ENCODE measurements at places on chromosomes 3 and 15.

GRCh38 chr3:53072653-53073552 lies 27.0 kb upstream of the SFMBT1 start:
- DNase-seq = peak; percentile 73

GRCh38 chr3:114958930-114959329 lies 188.2 kb downstream of the ZBTB20 start:
- no peak for DNase-seq

DNA sequence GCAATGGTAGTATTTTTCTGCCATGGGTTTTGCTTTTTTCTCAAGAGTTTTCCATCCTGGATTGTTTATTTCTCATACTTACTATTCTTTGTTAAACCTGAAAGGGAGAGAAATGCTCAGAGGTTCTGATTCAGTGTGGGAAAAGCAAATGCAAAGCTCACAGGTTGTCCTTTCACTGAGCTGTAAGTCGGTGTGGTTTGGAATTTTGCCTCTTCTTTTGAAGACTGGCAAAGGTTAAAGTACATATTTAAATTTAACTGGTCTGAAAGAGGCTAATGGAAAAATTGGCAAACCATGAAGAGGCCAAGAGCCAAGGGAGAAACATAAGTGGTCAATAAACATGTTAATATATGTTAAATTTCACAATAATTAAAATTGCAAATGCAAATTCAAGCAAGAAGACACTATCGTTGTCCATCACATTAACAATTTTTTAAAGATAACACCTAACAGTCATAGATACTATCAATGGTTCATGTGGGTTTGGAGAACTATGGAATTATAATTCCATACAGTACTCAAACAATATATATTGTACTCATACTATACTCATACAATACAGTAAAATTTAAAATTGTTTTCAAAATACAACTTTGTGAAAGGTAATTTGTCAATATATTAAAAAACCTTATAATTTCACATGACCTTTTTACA lies 246.8 kb upstream of the STT3B start:
- no peak for DNase-seq

- DNase-seq = no peak
Measured at GRCh38 chr3:171056528-171056927, 30.0 kb upstream of the SLC2A2 start.

- no peak for DNase-seq
Measured at GRCh38 chr3:39121621-39122020, 14.1 kb downstream of the TTC21A start.

DNA sequence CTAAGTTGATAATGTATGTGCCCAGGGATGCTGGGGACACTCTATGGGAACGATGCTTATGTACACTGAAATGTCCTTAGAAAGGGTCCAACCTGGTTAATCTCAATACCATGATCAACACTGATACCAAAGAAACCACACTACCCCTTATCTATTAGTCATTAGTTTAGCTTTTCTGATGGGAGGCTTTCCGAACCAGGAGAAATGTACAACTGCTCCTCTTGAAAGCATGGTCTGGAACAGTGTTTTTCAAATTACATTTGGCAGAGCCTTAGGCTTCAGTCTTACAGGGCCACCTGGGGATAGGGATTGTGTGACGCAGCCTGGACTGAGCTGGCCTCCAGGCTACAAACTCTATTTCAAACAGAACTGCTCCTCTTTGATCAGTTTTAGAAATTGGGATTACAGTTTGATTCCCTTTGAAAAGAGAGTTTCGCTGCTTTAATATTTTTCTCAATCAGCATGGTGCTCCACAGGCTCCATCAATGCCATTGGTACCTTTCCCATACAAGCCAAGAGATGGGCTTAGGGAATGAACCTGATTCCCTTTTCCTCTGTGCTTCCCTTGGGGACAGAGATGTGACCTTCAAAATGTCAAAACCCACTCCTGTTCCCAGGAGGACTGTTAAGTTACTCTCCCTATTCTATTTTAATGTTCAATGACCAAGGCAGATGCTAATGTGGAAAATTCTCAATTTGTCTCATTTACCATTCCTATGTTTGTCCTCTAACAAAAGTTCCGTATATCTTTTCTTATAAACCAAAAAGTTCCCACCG lies 296.0 kb upstream of the ADAMTS9 start:
- DNase-seq = no peak

GRCh38 chr15:72155003-72155621 lies 36.9 kb downstream of the SENP8 start:
- DNase-seq = peak; percentile 82

DNA sequence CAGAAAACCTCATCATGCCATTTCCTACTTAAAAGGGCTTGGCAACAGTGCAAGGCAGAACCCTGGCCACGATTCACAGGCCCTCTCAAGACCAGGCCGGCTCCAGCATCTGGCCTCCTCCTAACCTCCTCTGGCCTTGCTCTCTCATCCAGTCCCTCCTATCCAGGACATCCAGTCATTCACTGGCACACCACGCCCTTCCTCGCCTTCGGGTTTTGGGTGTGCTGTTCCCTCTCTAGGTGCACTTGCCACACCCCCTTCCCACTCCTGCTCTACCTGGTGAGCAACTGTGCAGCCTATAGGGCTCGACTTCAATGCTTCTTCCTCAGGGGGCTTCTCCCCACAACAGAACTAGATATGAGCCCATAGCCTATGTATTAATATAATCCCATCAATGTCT lies 317.1 kb downstream of the ARRDC4 start:
- DNase-seq = no peak

DNA sequence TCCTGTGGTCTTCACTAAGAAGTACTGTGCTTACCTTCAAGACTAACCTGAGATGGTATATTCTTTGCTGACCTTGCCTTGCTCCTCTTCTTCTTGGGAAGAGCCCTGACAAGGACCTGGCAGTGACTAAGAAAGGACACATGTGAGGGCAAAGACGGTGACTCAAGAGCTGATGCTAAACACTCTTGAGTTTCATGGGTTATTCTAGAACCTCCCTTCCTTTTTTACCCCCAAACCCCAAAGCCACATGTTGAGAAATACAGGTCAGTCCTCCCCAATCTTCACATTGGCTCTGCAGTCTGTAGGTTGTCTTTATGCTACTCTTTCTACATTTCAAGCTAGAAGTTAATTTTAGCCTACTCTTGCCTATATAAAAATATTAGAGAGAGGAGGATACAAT lies 200.6 kb downstream of the SEMA6D start:
- DNase-seq = no peak

GRCh38 chr3:52774901-52775864 lies 2.2 kb upstream of the ITIH1 start:
- DNase-seq = no peak

DNA sequence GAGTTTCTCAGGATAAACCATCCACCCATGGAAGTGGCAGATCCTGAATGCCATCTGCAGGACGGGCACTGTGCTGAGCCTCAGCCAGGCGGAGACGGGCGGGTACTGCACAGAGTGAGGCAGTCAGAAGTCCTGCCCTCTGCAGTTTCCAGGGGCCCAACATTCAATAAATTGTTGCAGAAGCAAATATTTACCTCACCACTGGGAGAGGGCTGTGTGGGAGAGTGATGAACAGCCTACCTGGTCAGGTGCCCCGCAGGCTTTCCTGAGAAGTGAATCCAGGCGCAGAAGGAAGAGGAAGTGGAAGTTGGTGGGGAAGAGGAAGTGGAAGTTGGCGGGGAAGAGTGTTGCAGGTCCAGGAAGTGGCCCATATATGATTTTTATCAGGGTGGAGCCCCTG lies 100.8 kb downstream of the SLCO3A1 start:
- no peak for DNase-seq

DNA sequence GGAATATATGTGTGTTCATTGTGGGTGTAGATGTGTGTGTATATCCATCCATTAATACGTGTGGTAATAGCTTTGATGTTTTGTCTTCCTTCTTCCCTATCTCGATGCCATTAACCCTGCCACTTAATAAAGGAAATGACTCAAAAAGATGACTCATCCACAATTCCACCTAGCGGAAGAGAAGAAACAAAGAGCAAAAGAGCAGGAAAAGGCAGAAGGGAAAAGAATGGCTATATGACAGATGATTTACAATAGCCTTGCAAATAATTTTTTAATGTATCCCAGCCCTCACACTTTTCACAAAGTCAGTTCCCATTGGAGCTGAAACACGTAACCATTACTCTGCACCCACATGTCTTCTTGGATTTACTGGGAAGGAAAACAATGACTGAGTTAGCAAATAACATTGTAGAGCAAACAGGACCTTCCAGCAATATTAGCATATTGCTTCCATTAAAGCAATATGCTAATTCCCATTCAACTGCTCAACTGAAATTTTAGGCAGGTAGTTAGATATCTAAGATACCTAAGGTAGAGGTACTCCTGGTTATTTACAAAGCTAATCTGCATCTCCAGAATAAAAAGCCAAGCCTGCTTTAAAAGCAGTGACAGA lies 197.2 kb downstream of the KCNAB1 start:
- no peak for DNase-seq

- DNase-seq = no peak
Measured at GRCh38 chr3:45861043-45861719, 19.3 kb upstream of the LZTFL1 start.

DNA sequence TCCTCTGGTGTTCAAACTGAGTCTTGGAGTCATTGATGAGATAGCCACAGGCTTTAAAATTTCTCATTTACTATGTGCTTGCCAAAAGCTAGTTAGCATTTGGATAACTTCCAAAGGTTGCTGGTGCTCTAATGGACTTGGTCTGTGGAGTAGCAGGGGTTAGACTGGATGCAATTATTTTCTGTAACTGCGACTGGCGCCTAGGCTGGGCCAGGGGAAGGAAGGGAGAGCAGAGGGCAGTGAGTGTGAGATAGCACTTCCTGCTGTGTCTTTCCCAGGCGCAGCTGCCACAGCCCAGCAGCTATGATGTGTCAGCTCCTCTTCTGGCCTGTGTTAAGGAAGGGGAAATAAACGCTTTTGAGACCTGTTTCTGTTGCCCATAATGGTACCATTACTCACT lies 98.6 kb downstream of the MYRIP start:
- no peak for DNase-seq

DNA sequence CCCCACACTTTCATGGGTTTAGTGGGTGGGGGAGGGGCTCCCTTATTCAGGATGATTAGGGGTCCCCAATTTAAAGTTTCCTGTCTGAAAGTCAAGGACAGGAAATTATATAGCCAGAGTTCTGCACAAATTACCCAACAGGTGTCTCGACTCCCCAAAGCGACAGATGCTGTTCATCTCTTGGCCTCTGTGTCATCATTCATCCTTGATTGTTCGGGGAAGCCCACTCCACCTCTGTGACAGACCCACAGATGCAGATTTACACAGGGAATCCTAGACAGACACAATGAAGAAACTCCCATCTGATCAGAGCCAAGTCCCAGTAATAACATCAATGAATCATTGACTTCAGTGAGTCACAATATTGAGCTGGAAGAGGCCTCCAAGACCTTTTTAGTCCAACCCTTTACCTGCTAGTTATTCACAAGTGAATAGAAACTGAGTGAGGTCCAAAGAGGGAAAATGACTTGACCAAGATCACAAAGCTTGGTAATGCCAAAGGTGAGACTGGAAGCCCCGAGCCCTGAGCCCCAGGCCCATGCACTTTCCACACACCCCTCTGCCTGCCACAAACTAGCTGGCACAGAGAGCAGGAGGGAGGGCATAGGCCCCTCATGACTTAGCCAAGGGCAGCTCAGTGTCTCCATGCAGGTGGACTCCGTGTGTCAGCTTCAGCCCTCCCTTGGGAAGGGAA lies 7.9 kb upstream of the SRP14 start:
- no peak for DNase-seq

DNA sequence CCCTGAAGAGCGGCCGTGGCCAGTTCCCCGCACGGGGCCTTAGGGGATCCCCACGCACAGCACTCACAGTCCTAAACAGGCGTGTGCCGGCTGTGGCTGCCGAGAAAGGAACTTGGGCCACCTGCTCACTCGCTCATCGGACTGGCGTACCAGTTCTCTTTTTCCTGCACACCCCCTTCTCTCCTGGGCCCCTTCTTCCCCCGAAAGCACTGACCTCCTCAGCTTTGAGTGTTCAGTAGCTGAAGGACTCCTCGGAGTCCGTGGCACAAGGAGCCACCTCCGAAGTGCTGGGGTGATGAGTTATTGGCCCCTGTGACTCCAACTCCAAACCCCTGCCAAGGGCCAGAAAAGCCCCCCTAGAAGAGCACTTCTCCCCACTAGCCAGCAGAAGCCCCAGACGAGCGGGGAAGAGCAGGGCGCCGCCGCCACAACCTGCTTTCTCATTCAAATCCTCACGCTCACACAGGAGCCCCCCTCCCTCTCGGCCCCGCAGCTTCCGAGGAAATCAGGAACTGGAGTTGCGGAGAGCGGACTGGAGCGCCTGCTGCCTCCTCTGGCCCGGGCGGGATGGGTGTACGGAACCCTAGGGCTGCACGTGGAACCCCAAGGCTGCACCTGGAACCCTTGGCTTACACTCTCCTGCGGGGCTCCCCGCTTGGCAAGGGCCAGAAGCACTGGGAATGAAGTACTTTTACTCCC lies at the start of gene PLCH1:
TSS of gene PLCH1 (minus strand) at position 446 of the 699 bp plus-strand sequence. CDS start 40,847 bp downstream, outside the sequence.
- no peak for DNase-seq

GRCh38 chr3:61960976-61961375 lies 399.6 kb downstream of the PTPRG start:
- no peak for DNase-seq

DNA sequence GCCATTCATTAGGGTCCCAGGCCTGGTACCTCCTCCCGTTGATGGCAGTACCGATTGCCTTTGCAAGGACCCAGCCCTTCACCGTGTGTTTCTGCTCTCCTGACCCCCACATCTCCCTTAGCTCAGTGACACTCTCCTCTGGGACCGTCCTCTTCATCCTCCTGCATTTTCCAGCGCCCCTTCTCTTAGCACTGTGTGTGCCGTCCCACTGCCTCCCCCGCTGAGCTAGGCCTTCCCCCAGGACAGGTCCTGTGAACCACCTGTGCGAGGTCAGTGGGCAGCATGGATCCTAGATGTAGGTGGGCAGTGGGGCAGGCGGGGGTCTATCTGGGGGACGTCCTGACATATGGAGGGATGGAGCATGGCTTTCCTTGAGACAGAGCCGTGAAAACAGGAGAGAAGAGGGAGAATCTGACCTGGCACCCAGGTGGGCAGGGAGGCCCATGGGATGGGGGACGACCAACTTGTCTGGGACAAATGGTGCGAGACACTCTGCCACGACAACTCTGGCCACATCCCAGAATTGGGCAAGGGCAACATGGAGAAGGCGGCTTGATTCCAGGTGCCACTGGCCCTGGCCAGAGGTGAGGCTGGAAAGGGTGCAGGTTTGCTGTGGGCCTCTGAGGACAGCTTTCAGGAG lies 87.7 kb upstream of the ALDH1L1 start:
- DNase-seq = no peak

- no peak for DNase-seq
Measured at GRCh38 chr3:164460851-164461250, 617.4 kb downstream of the SI start.

DNA sequence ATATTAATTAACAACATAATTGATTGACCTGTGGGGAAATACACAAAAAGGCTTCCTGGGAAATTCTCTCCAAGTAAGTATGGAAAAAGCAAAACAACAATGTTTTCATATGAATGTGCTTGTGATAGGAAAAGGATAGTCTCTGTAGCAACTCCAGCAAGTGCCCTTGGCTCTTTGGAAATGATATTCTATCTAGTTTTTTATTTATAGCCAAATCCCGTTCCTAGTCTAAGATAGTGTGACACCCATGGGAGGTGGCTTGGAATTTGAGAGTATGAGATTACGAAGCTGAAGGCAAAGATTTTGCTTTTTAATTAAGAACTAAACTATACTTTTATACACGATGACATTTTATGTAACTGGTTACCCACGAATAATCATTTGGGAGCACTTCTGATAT lies 119.9 kb downstream of the PDZRN3 start:
- DNase-seq = no peak

Measured in left kidney (tissue), 8 donors.